ENCODE measurements at places on chromosomes 16 and 17. TPM values are rescaled to one million over a fixed set of nuclear protein-coding genes. Genes with fewer than 3 reads are reported as not detected.

Gene PRRT2
- 4.4 TPM for total RNA-seq

Gene CLEC3A
- not detected for total RNA-seq

Gene SDR42E2
- not detected for total RNA-seq

Gene TP53TG3
- total RNA-seq, result not detected

Gene KRTAP4-9
- not detected for total RNA-seq

Gene LRRC37A2
- total RNA-seq, result 4.2 TPM

Gene KRT12
- total RNA-seq, result not detected

Gene FLCN
- 46.7 TPM for total RNA-seq

Gene CLDN9
- total RNA-seq, result not detected

Gene KRT16
- total RNA-seq, result not detected

Gene IL17C
- total RNA-seq, result not detected

Gene ACE
- 1.1 TPM for total RNA-seq

Gene TSPAN10
- total RNA-seq, result 2.1 TPM

Gene YPEL2
- total RNA-seq, result 19.0 TPM

Gene TMC7
- 0.69 TPM for total RNA-seq
